Epithelial cell of umbilical artery (primary cell): ENCODE measurements at places on chromosomes 2 and 18. TPM values are rescaled to one million over a fixed set of nuclear protein-coding genes. Genes with fewer than 3 reads are reported as not detected.

Gene PSTPIP2
- total RNA-seq: 7.4 and 7.8 TPM in 2 replicates

Gene CABLES1
- total RNA-seq: 12.2 and 14.6 TPM in 2 replicates

Gene LYPD1
- total RNA-seq: 2.9 and 19.5 TPM in 2 replicates

Gene SLC4A5
- total RNA-seq: 0.30 and 0.32 TPM in 2 replicates

Gene KCNS3
- total RNA-seq: 0.97 and 1.8 TPM in 2 replicates

Gene ALPG
- not detected in 2 replicates for total RNA-seq

Gene TMEM247
- not detected in 2 replicates for total RNA-seq

Gene ARHGEF4
- total RNA-seq: not detected in 2 replicates

Gene HTRA2
- 40.7 and 63.3 TPM in 2 replicates for total RNA-seq

Gene CRYBA2
- total RNA-seq: not detected in 2 replicates
